ENCODE measurements at places on chromosomes 1 and 21.
A peak's percentile ranks its signal among the peaks of the same experiment; 100 is the strongest.

- no peak for DNase-seq
Observed at GRCh38 chr21:39350094-39351005, 1.5 kb upstream of the HMGN1 start.

- DNase-seq, result no peak
Observed at GRCh38 chr1:92730476-92730875, 54.4 kb downstream of the EVI5 start.

DNA sequence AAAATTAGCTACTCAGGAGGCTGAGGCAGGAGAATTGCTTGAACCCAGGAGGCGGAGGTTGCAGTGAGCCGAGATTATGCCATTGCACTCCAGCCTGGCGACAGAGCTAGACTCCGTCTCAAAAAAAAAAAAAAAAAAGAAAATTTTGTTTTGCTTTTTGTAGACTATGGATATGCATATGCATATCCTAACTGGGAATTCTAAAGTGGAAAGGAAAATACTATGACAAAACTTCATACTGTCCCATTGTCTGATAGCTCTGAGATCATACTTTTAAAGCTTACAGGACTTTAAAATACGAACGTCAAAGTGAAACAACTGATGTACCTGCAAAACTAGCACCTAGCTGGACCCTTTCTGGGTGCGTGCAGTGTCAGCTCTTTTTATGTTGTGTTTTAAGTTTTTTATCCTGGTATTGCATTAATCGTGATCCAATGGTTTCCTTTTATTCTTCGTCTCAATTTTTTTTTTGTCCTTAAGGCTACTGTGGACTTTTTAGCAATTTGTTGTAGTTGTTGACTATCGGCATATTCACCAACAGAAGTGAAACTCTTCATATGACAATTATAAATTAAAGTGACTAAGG lies 19.2 kb downstream of the SPRTN start:
- no peak for DNase-seq

- DNase-seq, result no peak
Observed at GRCh38 chr1:77459881-77460280, 178.1 kb downstream of the AK5 start.

DNA sequence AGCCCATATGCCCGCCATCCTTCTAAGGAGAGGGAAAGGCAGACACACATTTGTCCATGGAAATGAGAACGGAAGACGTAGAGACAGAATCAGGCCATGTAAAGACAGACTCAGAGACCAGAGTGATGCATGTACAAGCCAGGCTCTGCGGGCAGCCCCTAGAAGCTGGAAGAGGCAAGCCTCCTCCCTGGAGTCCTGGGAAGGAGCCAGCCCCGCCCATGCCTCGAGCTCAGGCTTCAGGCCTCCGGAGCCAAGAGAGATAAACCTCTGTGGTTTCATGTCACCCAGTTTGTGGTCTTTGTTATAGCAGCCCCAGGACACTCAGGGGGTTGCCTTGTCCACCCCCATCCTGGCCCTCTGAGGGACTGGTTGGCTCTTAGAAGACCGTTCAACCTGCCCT lies 11.6 kb downstream of the PDE9A start:
- no peak for DNase-seq

DNA sequence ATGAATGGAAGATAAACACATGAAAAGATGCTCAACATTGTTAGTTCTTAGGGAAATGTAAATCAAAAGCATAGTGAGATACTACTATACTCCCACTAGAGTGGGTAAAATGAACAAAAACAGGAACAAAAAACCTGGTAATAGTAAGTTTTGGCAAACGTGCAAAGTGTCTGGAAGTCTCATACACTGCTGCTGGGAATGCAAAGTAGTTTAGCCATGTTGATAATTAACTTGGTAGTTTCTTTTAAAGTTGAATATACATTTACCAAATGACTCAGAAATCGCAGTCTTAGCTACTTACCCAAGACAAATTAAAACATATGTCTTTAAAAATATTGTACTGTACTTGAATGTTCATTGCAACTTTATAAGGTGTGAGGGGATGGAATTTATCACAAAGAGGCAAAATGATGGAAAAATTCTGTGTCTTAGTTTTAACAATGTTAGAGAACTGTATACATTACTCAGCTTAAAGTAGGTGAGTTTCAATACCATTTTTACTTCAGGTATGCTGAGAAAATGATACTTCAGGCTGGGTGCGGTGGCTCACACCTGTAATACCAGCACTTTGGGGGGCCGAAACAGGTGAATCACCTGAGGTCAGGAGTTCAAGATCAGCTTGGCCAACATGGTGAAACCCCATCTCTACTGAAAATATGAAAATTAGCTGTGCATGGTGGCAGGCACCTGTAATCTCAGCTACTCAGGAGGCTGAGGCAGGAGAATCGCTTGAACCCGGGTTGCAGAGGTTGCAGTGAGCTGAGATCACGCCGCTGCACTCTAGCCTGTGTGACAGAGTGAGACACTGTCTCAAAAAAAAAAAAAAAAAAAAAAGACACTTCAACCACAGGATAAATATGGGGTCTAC lies 102.3 kb downstream of the PDE4B start:
- no peak for DNase-seq

- DNase-seq, result no peak
Observed at GRCh38 chr1:45622524-45623394, 1.1 kb downstream of the CCDC17 start.

DNA sequence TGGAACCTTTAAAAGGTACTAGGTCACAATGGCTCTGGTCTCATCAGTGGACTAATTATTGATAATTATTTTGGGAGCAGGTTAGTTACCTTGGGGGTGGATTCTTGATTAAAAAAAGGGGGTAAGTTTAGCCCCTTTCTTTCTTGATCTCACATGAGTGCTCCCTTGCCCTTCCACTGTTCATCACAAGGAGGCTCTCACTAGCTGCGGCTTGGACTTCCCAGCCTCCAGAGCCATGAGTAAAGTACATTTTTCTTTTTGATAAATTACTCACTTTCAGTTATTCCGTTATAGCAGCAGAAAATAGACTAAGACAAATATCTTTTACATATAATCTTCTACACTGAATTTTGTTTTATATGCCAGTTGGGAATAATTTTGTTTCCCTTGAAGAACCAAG lies 254.8 kb upstream of the DEPDC1 start:
- no peak for DNase-seq

- DNase-seq, result peak; percentile 55
Observed at GRCh38 chr1:46532498-46533178, 18.8 kb downstream of the KNCN start.

DNA sequence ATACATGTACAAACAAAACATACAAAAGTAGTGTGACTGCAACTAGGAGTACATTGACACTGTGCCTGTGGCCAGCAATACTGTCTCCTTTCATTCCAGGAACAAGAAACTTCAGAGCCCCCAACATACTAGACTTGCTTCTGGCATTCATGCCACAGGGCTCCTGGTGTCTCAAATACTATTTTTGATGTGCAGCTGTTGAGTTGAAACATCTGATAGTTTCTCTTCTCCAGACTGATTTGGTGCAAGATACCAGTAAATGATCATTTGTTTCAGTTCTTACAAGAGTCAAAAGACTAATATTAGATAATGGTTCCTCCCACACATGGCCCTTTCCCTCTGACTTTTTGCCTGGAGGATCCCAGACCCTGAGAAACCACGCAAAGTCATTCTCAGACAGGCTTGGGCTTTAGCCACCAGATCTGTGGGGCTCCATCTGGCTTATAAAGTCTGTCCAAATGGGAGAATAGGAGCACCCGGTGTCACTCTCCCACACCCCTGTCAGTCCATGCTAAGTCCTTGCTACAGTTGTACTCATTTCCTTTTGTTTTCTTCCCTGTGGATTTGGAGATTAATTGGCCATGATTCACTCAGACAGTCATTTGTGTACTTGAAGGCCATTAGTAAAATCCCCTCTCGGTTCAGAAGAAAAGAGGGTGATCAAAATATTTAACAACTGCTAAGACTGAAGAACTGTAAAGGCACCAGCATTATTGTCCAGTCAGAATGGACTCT lies 163.5 kb upstream of the RUNX1 start:
- no peak for DNase-seq

DNA sequence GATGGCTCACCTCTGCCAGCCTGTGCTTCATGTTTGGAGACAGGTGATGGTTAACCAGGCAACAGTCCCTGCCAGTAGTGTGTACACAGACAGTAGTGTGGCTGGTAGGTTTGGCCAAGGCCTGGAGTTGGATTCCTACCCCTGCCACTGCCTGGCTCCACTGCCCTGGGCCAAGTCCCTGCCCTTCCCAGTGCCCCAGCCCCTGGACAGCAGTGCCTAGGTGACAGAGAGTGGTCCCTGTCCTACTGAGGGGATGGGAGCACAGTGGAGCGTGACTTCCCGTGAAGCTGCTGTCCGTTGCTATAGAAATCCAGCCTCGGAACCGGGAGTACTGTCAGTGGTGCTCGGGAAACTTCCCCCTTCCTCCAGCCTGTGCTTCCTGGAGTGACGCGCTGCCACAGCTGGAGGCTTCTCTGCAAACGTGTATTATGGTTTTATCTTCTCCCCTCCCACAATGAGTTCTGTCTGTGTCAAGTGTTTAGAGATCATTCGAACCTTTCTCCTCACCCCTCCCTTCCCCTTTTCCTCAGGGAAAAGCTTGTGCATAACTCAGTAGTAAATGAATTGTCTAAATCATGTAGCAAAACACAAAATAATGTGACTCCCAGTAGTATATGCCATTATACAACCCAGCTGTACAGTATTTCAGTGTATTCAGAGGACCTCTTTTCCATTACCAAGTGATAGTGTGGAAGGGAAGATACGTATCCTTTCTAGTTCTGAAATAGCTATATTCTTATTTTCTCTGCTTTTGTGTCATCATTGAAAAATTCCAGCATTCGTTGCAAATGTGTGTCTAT lies 73.4 kb downstream of the GALNT2 start:
- DNase-seq, result no peak

DNA sequence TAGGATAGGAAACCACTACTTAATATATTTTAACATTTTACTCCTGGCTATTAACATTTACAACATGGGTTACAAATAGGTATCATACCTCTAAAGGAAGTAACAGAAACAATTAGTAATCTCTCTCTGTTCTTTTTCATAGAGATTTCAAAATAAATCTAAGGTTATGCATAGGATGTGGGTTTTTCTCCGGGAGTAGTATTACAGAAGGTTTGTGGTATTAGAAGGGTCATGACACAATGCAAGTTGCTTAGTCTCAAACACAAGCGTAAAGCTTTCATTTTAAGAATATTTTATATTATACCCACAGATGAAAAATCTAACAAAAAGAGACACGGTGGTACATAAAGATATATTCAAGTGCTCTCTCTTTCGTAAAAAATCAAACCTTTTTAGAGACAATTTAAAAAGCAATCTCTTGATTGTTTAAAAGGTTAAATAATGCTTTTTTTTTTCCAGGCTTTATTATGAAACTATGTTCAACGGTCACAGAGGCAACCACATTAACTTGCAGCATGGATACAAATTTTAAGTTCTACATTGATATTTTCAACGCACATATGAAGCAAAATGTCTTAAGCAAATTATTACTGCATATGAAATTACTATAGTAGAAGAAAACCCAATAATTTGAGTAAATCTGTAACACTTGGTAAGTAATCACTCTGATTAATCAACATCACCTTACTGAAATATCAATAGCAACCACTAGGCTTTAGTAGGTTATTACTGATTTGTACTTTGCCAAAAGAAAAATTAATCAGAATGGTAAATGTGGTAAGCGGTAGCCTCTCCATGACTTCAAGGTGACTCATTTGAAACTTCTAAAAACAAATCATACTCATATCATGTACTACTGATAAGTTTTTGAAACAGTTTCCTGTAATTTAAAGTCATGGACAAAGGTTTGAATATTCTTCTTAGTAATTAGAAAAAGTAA lies 97.4 kb upstream of the GFI1 start:
- DNase-seq, result peak; percentile 60

- DNase-seq, result no peak
Observed at GRCh38 chr1:58670181-58670580, 29.7 kb downstream of the MYSM1 start.

DNA sequence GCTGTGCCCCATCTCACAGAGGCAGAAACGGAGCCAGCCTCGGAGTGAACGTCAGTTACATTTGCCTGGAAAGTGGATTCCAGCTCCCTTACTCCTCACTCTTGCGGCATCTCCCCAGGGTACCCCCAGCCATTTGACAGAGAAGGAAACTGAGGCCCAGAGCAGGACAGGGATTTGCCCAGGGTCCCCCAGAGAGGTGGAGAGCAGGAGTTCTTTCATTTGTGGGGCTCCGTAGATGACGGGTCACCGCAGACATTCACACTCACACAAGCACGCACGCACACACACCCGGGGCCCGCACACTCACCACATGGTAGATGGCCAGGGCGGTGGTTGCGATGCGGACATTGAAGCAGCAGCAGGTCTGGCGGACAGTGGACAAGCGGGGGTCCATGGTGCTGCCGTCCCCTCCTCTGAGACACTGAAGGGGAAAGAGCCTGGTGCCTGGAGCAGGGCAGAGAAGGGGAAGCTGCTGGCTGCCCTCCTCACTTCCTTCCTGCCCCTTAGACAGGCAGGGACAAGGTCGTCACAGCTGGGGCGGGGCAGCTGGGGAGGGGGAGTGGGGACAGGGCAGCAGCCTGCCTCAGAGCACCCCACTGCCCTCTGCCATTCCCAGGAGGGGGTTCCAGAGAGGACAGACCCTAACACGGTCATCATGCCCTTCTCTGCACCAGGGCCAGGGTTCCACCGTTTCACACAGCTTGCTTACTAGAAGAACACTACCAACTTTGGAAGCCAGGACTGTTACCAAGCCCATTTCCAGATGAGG lies at the start of gene LAPTM5:
Gene LAPTM5 (minus strand): TSS at position 423 of the 769 bp plus-strand sequence. CDS start 29 bp downstream, at position 394.
- DNase-seq, result peak; percentile 62

DNA sequence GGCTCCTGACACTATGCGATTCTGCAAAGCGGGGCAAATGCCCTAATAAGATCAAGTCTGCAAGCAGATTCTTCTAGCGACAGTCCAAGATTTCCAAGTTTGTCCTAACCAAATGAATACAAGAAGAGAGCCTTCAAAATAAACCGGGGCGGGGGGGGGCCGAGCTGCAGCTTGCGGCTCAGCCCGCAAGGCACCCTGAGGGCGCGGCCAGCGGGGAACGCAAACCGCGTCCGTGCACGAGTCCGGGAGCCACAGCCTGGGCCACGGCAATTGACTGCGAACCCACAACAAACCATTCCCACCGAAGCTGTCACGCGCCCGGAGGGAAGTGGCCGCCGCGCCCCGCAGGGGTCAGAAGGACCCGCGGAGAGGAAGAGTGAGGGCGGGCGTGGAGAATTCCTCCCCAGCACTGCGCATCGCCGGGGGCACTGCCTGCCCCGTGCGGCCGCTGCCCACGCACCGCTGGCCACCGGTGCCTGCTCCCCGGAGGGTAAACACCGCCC lies 687 bp downstream of the TGFBR3 start:
- no peak for DNase-seq

Data from CD4-positive, alpha-beta T cell treated with Interleukin-6 at 100 ng/mL for 8 hours (primary cell).